ENCODE measurements at places on chromosomes 1 and 21.

DNA sequence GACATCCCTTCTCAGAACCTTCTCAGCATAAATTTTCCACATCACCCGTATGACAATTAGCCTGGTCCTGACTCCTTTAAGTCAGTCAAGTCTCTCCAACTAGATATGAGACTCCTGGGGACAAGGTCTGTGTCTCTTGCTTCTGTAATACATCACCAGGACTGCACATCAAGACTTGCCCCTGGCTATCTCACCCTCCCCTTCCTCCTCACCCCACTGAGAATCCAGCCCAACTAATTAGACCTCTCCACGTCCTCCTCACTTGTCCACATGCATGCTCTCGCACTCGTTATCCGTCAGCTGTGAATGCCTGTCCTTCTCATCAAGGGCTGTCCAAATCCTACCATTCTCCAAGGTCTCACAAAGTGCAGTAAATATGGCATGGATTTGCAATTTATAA is 542.8 kb downstream of the PTPRU start:
- DNase-seq = no peak

- no peak for DNase-seq
Observed at GRCh38 chr1:7857985-7858384, 5.1 kb upstream of the UTS2 start.

GRCh38 chr1:153422450-153423068 is 6.2 kb downstream of the S100A7A start:
- no peak for DNase-seq

DNA sequence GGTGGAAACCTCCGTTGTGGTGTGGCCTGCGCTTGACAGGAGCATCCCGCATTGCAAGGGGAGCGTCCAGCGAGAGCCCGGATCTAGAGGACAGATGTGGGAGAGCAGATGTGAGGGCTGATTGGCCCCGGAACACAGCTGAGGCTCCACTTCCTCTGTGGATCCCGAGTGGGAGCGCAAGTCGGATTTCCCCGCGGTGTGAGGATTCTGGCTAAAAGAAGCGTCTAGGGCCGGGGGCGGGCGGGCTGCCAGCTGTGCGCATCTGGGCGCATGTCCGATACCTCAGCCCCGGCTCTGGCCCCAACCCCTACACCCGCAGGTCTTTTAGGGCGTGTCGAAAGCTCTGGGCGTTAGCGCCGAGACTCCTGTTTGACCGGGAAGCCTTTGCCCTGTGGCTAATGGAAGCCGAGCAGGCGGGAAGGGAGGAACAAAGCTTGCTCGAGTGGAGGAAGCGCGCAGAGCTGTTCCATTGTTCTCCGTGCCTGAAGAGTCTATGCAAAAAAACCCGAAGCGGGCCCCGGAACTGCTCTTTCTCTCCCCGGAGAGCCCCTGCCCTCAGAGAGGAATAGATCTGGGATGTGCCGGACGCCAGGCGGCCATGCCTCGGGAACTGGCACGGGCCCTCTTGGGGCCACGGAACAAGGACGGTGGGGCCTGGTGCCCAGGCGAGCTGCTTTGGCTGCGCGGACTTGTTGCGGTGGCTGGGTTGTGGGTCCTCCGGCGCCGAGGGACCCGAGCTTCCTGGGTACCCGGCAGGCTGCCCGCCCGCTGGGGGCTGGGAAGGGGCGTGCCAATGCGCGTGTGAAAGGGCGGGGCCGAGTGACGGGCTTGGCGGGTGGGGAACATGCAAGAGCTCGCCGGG is 111.1 kb downstream of the NAV1 start:
- DNase-seq = peak; percentile 79

DNA sequence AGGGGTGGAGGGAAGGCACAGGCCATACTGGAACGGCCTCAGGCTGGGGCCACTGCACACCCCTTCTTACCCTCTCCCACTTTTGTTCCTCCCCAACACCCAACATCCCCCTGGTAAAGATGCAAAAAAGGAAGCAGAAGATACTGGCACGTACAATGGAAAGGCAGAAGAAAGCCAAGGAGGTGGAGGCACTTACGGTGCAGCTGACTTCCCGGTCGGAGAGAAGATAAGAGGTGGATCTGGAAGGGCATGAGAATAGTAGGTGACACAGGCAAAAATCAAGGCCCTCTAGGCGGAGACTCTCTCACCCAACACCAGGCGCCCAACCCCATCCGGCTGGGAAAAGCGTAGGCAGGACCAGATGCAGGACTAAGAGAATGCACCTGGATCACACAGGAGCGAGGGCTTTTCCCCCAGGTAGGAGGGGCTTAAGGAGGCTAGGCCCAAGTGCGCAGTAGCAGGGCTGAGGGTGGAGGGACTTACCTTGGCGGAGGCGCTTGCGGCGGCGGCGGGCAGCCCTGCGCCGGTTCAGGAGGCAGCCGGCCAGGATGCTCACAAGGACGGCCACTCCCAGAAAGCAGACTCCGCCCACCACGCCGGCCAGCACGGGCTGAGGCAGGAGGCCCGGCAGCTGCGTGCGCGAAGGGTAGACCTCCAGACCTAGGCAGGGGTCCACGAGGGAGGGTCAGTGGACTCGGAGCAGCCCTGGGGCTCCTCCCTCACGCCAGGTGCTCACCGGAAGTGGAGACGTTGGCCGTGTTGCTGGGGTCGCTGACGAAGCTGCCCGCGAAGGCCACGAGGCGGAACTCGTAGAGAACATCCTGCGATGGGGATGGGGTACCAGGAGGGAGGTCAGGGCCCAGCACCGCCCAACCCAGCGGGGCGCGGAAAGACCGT is 4.1 kb upstream of the TAGLN2 start:
- DNase-seq = no peak

DNA sequence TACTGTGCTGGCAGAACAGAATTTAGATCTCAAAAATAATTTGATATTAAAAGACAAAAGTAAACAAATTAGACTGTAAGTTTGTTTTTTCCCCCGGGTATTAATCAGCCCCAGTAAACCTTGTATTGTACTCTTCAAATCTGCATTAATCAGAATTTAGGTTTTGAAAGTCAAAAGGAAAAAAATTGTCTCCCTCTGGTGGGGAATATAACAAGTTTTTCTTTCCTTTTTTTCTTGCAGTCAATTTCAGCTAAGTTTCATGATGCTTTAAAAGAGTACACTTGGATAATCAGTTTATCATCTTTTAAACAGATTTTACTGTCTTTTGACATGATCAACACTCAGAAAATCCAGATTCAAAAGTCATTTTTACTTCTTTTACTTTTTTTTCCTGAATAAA is 134.5 kb upstream of the PKN2 start:
- DNase-seq = no peak

DNA sequence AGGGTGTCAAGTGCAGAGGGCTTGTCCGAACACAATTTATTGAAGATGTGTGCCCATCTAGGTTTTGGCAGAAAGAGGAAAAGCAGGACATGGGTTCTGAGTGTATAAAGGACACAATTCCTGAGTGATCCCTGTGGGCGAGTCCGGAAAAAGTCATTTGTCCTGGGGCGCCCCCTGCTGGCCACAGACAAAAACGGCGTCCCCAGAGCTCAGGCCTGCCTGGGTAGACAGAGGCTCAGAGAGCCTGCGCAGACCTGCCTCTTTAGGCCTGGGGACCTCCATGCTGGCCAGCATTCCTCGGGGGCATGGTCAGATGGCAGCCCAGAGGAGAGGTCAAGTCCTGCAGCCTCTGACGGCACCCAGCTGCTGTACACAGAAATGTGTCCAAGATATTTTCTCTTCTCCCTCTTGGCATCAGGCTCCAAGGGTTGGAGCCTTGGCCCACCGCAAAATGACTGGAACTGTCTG is 65.5 kb upstream of the LRP8 start:
- DNase-seq = peak; percentile 44

GRCh38 chr1:94974241-94974640 is 47.3 kb upstream of the CNN3 start:
- DNase-seq = no peak

DNA sequence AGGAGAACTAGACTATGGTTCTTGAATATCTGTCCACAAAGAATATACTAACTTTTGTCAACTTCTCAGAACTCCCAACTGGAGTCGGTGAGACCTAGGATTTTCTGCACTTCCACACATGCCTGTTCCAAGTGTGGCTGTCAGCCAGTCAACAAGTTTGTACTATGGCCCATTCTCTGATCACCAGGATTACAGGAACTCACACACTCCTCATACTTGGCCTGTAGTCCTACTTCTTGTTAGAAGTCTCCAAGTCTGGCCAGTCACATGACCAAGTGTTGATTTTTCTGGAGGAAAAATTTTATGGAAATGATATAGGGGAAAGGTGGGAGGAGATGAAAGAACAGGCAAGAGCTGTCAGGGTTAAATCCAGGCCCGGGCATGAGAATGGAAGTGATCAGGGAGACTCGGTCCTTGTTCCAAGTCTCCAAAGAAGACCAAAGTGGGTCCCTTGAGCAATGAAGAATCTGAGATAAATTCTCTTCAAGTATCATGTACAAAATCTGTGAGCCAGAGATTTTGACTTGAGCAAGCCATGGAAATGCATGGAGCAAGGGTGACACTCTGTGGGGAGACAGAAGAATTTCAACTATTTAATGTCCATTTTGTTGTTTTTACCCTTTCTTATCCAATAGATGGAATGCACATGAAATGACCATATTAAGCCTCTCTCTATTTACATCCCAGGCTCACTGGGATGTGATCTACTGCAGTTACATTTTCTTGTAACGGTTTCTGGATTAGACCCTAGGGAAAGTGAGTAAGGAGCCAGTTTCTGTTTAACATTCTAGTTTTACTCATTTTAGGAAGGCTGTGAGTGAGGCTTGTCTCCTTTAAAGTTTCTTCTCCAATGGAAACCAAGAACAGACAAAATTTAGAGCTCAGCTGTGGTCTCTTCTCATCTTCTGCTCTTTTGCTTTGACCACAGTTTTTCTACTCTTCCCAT is 320.9 kb downstream of the ASTN1 start:
- DNase-seq = peak; percentile 17

- DNase-seq = no peak
Observed at GRCh38 chr21:32196001-32196400, 82.8 kb downstream of the MIS18A start.

GRCh38 chr1:208151728-208152598 is 92.2 kb downstream of the PLXNA2 start:
- no peak for DNase-seq

- no peak for DNase-seq
Observed at GRCh38 chr1:151048645-151049032, 1.1 kb downstream of the C1orf56 start.

DNA sequence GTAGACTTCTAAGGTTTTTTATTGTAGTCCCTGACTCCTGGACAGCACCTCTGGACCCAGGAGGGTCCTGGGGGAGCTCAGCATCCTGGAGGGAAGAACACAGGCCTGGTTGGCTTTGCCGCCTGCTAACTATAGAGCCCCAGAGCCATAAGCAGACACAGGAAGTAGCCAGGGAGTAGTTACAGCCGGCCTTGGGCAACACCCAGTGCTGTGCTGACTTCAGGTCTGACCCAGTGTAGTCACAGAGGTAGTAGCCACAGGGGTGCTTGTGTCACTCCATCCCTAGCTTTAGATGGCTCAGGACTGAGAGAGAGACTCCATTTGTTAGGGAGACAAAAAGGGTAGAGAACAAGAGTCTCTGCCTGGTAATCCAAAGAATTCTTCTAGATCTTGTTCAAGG is 21.9 kb downstream of the MCOLN2 start:
- no peak for DNase-seq

DNA sequence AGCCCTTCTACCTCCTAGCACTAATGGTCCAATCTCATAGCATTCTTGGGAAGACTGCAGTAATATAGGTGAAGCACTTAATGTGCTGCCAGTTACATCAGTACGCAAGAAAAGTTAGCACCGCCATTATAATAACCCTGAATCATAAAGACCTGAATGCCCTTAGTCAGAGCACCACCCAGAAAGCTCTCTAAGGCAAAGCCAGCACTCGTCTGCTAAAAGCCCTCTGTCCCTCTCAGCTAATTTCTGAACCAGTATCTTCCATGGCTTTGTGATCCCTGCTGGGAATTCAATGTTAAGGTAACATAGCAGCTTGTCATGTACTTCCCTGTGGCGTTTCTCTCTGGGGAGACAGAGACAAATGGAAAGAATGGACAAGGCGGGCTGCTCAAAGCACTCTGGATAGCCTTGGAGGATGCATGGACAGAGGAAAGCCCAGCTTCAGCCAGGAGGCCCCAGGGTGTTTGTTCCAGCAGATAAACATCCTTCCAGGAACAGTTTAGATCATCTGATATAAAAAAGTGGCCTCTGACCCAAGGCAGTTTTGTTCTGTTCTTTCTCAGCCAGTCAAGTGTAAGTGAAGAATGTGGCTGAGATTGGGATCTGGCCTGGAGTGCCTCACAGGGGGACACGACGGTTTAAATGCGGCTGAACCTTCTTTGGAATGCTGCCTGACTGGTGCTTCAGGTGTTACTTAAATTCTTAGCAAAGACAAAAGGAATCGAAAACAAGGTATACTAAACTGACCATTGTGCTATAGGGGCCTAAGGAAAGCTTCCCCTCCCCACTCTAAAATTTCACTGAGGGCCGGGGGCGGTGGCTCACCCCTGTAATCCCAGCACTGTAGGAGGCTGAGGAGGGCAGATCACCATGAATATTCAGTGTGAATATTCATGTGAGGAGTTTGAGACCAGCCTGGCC is 58.1 kb upstream of the VTCN1 start:
- no peak for DNase-seq

DNA sequence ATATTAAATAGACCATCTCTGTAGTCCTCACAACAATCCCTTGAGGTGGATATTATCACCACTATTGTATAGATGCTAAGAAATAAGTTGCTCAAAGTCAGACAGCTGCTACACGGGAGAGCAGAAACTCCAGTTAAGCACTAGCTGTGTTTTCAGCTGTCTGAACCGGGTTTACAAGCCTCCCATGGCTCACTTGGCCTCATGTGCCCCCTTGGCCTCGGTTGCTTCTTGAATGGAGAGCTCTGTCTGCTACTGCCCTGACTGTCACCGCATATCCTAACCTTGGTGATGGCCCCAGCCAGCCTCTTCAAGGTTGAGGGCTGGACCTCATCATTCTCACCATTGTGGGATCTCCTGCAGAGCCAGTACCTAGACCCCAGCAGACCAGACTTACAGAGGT is 123.4 kb downstream of the AK5 start:
- no peak for DNase-seq

- no peak for DNase-seq
Observed at GRCh38 chr1:29824511-29825273, 588.4 kb downstream of the PTPRU start.

DNA sequence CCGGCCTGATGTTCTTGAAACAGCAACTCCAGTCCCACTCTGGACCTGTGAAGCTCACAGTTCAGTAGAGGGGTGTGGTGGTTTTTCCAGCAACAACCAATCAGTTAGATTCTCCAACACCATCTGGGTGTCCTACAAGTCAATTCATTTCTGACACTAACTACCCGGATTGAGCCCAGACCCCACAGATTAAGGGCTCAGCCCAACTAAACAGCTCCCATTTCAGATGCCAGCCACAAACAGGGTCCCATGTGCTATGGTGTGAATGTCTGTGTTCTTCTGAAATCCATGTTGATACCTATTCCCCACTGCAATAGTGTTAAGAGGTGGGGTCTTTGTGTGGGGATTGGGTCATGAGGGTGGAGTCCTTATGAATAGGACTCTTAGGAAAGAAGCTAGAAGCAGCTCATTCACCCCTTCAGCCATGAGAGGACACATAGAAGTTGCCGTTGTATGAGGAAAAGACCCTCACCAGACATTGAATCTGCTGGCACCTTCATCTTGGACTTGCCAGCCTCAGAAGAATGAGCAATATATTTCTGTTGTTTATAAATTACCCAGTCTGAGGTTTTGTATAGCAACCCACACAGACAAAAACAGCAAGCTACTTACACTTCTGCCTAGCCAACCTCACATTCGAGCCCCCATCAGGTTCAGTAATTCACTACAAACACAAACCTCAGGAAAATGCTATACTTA is 53.6 kb downstream of the IRF2BP2 start:
- no peak for DNase-seq

Data from NCI-H2107 (cell line).